ENCODE measurements at places on chromosomes 4 and X. TPM values are rescaled to one million over a fixed set of nuclear protein-coding genes. Genes with fewer than 3 reads are reported as not detected.

- no peak for DNase-seq
- no peaks in the 10 kb centered on the region for H3K36me3 ChIP-seq
- no peaks in the 10 kb centered on the region for H3K4me1 ChIP-seq
- no peaks in the 10 kb centered on the region for H3K27me3 ChIP-seq
- H3K4me3 ChIP-seq = no peak overlapping the region
Observed at GRCh38 chrX:54063361-54063760, 19.1 kb upstream of the PHF8 start.

DNA sequence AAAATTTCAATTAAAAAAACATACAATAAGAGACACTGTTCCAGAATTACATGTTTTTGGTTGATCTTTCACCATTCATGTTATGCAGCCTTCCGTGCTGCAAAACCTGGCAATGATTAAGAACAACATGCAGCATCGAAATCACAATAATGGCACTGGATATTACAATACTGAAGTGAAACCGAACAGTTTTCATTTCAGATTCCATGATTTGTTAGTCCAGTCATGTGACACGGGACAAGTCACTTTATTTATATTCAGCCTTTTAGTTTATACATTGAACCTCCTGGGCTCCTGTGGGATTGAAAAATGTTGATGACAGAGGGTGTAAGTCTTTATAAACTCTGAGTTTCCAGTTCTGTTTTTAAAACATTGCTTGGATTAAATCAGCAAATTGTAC, 142.5 kb upstream of the TTC29 start:
- no peaks in the 10 kb centered on the region for H3K4me1 ChIP-seq
- no peaks in the 10 kb centered on the region for H3K27me3 ChIP-seq
- no peaks in the 10 kb centered on the region for H3K36me3 ChIP-seq

- no peak overlapping the region for H3K27ac ChIP-seq
- peaks cover 13% of the 10 kb centered on the region for H3K27me3 ChIP-seq
- DNase-seq = no peak
- H3K4me1 ChIP-seq = no peaks in the 10 kb centered on the region
Observed at GRCh38 chrX:153245288-153245731, 66.2 kb downstream of the MAGEA1 start.

GRCh38 chr4:22413471-22413870, 102.4 kb downstream of the ADGRA3 start:
- no peaks in the 10 kb centered on the region for H3K27me3 ChIP-seq
- peaks cover 35% of the 10 kb centered on the region for H3K4me1 ChIP-seq
- peaks cover 41% of the 10 kb centered on the region for H3K36me3 ChIP-seq

GRCh38 chr4:67796810-67797209, 42.6 kb upstream of the GNRHR start:
- H3K4me1 ChIP-seq = peaks cover 8% of the 10 kb centered on the region
- H3K4me3 ChIP-seq = no peak overlapping the region
- H3K27me3 ChIP-seq = no peaks in the 10 kb centered on the region
- no peak for DNase-seq
- H3K36me3 ChIP-seq = no peaks in the 10 kb centered on the region
- H3K27ac ChIP-seq = no peak overlapping the region

DNA sequence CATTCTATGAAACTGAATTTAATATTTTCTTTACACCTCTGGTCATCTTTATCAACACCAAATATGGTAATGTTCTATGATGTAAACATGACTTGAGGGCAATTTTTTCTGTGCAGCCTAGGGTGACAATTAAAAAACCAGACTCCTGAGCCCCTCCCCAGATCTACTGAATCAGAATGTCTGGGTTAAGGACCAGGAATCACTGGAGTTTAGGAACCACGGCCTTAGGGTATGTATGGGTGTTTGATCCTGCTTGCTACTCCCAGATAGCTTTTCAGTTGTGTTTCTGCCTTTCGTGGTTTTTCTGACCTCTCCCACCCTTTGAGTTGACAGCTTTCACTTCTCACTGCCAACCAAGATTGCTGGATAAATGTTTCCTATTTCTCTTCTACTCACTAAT, 332.2 kb downstream of the DHX15 start:
- H3K27me3 ChIP-seq = no peaks in the 10 kb centered on the region
- DNase-seq = no peak
- H3K27ac ChIP-seq = no peak overlapping the region
- no peaks in the 10 kb centered on the region for H3K36me3 ChIP-seq
- H3K4me3 ChIP-seq = no peak overlapping the region

- H3K4me1 ChIP-seq = peaks cover 5% of the 10 kb centered on the region
- H3K27ac ChIP-seq = no peak overlapping the region
- no peaks in the 10 kb centered on the region for H3K36me3 ChIP-seq
- H3K4me3 ChIP-seq = no peak overlapping the region
- H3K27me3 ChIP-seq = no peaks in the 10 kb centered on the region
Observed at GRCh38 chr4:4559596-4559995, 17.7 kb upstream of the STX18 start.

Gene CFAP99
- not detected for total RNA-seq

Data from activated T-helper 2 cell treated with anti-CD3 and anti-CD28 coated beads, Interferon-gamma antibody, Interleukin-2, Interleukin-4, amounts not matched to agents 10 μg/mL and 5 μg/mL and 100 μg/mL, durations not matched to agents 14 hours and 24 hours and 36 hours (primary cell).